Activated T-helper 2 cell treated with anti-CD3 and anti-CD28 coated beads, Interferon-gamma antibody, Interleukin-2, Interleukin-4, amounts not matched to agents 10 μg/mL and 5 μg/mL and 100 μg/mL, durations not matched to agents 14 hours and 24 hours and 36 hours (primary cell): ENCODE measurements at places on chromosomes 2 and 18.
A peak's percentile ranks its signal among the peaks of the same experiment; 100 is the strongest.

DNA sequence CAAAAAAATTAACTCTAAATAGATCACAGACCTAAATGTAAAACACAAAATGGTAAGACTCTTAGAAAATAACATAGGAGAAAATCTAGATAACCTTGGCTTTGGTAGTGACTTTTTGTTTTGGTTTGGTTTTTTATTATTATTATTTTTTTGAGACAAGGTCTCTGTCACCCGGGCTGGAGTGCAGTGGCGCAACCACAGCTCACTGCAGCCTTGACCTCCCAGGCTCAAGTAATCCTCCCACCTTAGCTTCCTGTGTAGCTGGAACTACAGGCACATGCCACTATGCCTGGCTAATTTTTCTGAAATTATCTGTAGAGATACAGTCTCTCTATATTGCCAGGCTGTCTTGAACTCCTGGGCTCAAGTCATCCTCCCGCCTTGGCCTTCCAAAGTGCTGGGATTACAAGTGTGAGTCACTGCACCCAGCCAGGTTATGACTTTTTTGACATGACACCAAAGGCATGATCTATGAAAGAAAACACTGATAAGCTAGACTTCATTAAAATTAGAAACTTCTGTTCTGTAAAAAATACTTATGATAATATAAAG lies 88.0 kb downstream of the HNRNPLL start:
- H3K4me3 ChIP-seq: no peak overlapping the region
- H3K27me3 ChIP-seq: peaks cover 18% of the 10 kb centered on the region
- H3K4me1 ChIP-seq: no peaks in the 10 kb centered on the region
- DNase-seq: no peak
- H3K27ac ChIP-seq: no peak overlapping the region

GRCh38 chr2:166173263-166173662 lies 45.4 kb upstream of the SCN1A start:
- H3K4me1 ChIP-seq: no peaks in the 10 kb centered on the region
- H3K27ac ChIP-seq: no peak overlapping the region
- H3K36me3 ChIP-seq: no peaks in the 10 kb centered on the region
- H3K4me3 ChIP-seq: no peak overlapping the region
- DNase-seq: no peak

- peaks cover 16% of the 10 kb centered on the region for H3K4me1 ChIP-seq
- H3K27ac ChIP-seq: no peak overlapping the region
- H3K36me3 ChIP-seq: no peaks in the 10 kb centered on the region
- no peak for DNase-seq
- peaks cover 19% of the 10 kb centered on the region for H3K27me3 ChIP-seq
Measured at GRCh38 chr2:64189167-64189566, 44.9 kb upstream of the PELI1 start.

DNA sequence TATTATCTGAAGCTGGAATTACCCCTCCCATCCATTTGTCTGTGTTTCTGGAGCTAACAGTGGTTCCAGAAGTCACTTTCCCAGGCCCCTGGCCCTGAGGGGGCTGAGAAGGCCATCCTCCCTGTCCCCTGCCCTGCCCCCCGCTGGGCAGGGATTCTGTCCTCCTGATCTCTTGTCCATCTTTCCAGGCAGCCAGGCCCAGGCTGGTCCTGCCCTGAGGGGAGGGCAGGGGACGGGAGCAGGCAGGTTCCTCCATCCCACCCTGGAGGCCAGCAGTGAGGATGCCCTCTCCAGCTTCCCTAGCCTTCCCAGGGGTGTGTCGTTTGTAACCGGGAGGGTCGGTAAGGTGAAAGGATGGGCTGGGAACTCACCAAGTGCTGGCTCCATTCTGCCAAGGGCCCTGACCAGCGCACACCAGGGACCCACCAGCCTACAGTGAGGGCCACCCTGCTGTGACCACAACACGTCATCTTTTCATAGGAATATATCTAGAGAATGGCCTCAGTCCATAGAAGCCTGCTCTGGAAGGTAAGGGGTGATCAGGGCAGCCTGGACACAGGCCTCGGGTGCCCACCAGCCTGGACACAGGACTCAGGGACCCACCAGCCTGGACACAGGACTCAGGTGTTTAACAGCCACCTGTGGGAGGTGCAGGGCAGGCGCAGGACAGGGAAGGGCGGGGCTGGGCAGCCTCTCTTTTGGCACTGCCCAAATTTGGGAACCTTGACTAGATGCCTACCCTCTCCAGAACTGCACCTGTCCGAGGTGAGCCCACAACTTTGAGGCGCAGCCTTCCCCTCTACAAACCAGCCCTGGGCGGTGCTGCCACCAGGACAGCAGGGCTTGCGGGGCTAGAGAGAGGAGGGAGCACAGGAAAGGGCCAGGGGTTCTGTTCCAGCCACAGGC lies 35.8 kb upstream of the GPC1 start:
- no peaks in the 10 kb centered on the region for H3K27me3 ChIP-seq
- no peak overlapping the region for H3K4me3 ChIP-seq
- DNase-seq: no peak
- no peak overlapping the region for H3K27ac ChIP-seq

- H3K36me3 ChIP-seq: peaks cover 53% of the 10 kb centered on the region
- no peak for DNase-seq
- peaks cover 64% of the 10 kb centered on the region for H3K4me1 ChIP-seq
- no peaks in the 10 kb centered on the region for H3K27me3 ChIP-seq
- H3K27ac ChIP-seq: peak overlapping the region; percentile 14
Measured at GRCh38 chr2:7674606-7675005, 757.4 kb downstream of the RNF144A start.

- DNase-seq: no peak
- peaks cover 47% of the 10 kb centered on the region for H3K4me1 ChIP-seq
- peaks cover 82% of the 10 kb centered on the region for H3K36me3 ChIP-seq
- H3K27me3 ChIP-seq: no peaks in the 10 kb centered on the region
Measured at GRCh38 chr2:73859721-73860586, 31.2 kb downstream of the STAMBP start.

DNA sequence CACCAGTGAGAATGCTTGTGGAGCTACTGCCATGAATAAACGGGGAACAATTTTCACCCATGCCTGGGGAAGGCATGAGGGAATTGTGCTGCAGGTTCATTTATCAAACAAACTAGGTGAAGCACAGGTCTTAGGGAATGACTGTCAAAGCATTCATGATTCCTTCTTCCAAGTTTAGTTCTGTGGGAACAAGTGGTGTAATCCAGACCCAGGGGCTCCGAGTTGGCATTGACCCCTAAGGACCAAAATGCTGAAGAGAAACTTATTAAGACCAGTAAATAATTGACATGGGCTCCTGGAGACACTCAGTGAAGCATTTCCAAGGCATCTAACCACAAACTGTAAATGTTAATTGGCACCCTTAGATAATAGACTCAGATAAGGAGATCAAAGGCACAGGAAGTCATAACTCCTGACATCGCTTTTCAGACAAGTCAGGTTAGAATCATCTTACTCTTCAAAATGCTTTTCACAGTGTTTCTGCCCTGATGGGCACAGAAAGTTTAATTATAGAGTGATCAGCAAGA lies 96.9 kb downstream of the SPP2 start:
- peaks cover 34% of the 10 kb centered on the region for H3K4me1 ChIP-seq
- H3K4me3 ChIP-seq: peak overlapping the region; percentile 20
- DNase-seq: no peak
- no peaks in the 10 kb centered on the region for H3K27me3 ChIP-seq

DNA sequence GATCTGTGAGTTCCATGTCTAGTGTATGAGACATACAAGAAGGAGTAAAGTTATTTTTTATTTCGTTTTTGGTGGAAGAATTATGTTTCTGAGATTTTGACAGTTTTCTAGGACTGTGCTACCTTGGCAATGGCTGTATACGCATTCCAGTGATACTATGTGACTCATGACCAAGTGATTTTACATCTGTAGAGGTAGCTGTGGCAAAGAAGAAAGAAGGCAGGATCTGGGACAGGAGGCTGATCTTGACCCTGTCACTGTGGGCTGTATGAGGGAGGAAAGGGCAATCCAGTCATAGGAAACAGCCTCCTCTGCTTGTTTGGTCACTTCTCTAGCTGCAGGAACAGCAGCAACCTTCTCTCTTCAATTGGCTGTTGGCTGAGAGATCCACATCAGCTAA lies 44.0 kb upstream of the PDCL3 start:
- H3K27me3 ChIP-seq: peaks cover 3% of the 10 kb centered on the region
- H3K27ac ChIP-seq: no peak overlapping the region
- no peaks in the 10 kb centered on the region for H3K36me3 ChIP-seq
- no peak overlapping the region for H3K4me3 ChIP-seq
- no peaks in the 10 kb centered on the region for H3K4me1 ChIP-seq
- DNase-seq: no peak

GRCh38 chr2:220188031-220188430 lies 560.6 kb downstream of the SLC4A3 start:
- no peak overlapping the region for H3K27ac ChIP-seq
- no peak overlapping the region for H3K4me3 ChIP-seq
- no peaks in the 10 kb centered on the region for H3K27me3 ChIP-seq
- no peak for DNase-seq
- no peaks in the 10 kb centered on the region for H3K36me3 ChIP-seq

- no peaks in the 10 kb centered on the region for H3K36me3 ChIP-seq
- H3K27me3 ChIP-seq: peaks cover 30% of the 10 kb centered on the region
- no peak overlapping the region for H3K4me3 ChIP-seq
- H3K27ac ChIP-seq: no peak overlapping the region
Measured at GRCh38 chr2:37367984-37368383, 23.6 kb downstream of the QPCT start.

DNA sequence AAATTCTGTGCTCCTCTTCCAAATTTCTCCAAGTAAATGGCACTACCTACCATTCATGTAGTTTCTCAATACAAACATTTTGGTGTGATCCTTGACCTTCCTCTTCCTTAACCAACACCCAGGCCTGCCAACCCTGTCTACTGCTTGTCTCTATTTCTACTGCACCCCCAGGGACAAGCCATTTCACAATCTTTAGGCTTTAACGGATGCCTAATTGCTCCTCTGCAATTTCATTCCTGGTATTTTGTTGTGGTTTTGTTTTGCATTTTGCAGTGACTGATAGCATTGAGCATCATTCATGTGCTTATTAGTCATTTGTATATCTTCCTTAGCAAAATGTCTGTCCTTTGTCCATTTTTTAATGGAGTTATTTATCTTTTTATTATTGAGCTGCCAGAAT lies 10.0 kb downstream of the FAP start:
- H3K4me3 ChIP-seq: no peak overlapping the region
- H3K27me3 ChIP-seq: peaks cover 19% of the 10 kb centered on the region
- H3K36me3 ChIP-seq: no peaks in the 10 kb centered on the region
- DNase-seq: no peak

DNA sequence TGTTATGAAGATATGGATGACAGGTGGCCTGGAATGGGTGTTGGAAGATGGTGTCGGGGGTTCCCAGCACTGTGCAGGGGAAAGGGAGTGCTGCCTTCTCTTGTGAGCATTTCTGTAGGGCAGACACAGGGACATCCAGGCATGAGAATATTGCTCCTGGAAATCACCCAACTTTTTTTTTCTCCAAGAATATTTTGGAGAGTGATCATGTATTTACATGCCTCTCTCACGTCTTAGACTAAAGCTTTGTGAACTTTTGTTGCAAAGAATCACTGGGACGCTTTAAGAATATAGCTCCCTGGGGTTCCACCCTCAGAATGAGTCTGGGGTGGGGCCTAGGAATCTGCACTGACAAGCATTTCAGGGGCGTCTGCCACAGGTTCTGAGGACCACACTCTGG lies 68.7 kb downstream of the VWA3B start:
- H3K36me3 ChIP-seq: no peaks in the 10 kb centered on the region
- no peak for DNase-seq
- no peak overlapping the region for H3K27ac ChIP-seq
- peaks cover 15% of the 10 kb centered on the region for H3K27me3 ChIP-seq
- H3K4me1 ChIP-seq: no peaks in the 10 kb centered on the region

- no peak for DNase-seq
- no peak overlapping the region for H3K4me3 ChIP-seq
- peaks cover 2% of the 10 kb centered on the region for H3K27me3 ChIP-seq
- no peaks in the 10 kb centered on the region for H3K4me1 ChIP-seq
Measured at GRCh38 chr18:59323931-59324622, 5.6 kb upstream of the CPLX4 start.

DNA sequence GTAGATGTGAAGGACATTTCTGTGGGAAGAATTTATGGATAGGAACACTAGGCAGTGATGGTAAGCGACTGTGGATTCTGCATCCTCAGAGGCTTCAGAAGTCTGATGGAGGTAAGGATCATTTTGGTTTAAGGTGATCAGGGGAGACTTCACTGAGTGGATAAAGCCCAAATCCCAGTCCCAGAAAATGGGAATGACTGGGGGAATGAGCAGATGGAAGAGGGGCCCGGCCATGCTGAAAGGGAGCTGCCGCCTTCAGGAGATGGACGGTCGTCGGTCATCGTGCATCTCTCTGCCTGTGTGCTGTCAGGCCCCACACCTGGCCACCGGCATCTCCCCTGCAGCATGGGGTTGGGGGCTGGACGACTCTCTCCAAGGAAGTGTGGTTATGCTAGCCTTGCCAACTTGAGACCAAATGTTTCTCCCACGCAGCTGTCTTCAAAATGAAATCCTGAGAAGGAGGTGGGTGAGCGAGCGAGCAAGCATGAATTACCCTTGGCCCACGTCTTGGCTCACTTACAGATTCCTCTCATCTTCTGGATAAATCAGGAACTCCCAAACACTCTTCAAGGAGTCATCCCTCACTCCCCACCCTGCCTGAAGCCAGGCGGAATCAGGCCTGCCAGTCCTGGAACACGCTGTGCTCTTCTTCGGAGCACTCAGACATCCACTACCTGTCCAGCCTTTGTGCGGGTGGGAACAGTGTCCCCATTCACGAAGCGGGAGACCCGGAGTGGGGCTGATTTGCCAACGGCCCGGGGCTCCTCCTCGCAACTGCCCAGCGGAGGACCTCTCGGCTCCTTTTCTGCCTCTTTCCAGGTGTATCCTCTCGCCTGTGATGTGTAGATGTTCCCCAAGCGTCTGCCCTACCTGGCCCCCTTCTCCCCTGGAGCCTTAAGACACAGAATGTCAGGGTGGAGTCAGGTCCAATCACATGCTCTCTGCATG lies 85.6 kb downstream of the PRKCE start:
- DNase-seq: no peak
- H3K27me3 ChIP-seq: no peaks in the 10 kb centered on the region
- no peak overlapping the region for H3K4me3 ChIP-seq
- H3K4me1 ChIP-seq: peaks cover 2% of the 10 kb centered on the region
- H3K27ac ChIP-seq: no peak overlapping the region
- no peaks in the 10 kb centered on the region for H3K36me3 ChIP-seq

GRCh38 chr2:84534225-84534624 lies 17.9 kb downstream of the DNAH6 start:
- peaks cover 2% of the 10 kb centered on the region for H3K4me1 ChIP-seq
- DNase-seq: no peak
- H3K27me3 ChIP-seq: peaks cover 25% of the 10 kb centered on the region

DNA sequence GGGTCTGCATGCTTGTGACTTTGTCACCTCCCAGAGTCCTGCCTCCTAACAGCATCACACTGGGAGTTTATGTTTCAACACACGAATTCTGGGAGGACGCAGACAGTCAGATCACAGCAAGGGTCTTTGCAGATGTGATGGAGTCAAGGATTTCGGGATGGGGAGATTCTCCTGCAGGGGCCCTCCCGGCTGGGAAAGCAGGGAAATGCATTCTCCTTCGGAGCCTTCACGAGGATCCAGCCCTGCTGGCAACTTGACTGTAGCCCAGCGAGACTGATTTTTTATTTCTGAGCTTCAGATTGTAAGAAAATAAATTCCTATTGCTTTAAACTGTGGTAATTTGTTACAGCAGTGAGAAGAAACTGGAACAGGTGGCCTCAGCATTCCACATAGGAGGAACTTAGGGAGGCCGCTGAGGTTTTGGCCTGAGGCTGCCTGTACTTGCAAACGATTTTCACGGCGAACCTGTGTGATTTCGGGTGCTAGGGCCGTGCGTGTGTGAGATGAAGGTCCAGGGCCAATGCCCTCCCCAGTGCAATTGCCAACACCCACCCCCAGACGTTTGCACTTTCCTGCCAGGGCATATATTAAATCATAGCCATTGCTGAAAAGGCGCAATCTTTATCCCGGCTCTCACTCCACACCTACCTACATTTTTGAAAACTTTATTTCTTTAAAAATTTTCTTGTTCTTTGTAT lies 79.8 kb downstream of the ASB1 start:
- no peak for DNase-seq
- peaks cover 3% of the 10 kb centered on the region for H3K27me3 ChIP-seq
- H3K4me1 ChIP-seq: no peaks in the 10 kb centered on the region
- no peak overlapping the region for H3K27ac ChIP-seq
- H3K4me3 ChIP-seq: no peak overlapping the region
